ENCODE measurements at places on chromosomes 5 and 9.

- DNase-seq = no peak
Observed at GRCh38 chr5:158060212-158060611, 201.3 kb upstream of the CLINT1 start.

- DNase-seq = no peak
Observed at GRCh38 chr9:108751369-108751768, 104.4 kb downstream of the ACTL7B start.

DNA sequence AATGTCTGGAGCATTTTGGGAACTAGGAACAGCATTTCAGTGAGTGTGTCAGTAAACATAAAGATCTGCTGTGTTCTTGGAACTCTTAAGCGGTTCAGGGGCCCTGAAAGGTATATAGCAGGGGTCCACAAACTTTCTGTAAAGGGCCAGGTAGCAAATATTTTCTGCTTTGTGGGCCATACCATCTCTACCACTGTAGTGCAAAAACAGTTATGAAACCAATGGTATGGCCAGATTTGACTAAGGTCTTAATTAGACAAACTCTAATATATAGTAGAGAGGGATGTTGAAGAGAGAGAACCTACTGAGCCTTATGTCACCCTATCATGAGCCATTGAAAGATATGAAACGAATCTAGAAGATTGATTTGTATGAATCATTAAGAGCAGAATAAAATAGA is 5.3 kb downstream of the TNPO1 start:
- no peak for DNase-seq

GRCh38 chr9:69573651-69574050 is 98.5 kb downstream of the APBA1 start:
- no peak for DNase-seq

DNA sequence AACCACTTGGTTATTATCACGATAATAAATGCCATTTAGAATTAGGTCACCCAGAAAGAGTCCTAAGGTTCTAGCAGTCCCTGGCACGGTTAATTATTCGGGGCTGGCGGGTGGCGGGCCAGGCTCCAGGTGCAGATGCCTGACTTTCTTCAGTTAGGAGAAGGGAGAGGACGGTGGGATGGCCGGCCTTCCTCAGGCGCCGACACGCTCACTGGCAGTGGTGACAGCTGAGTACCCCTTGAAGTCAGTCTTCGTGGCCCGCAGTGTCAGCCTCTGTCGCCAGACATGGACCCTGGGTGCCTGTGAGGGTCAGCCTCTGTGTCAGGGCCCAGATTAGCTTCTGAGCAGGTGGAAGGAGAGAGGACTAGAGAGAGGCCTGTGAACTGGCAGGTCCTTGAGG is 21.1 kb upstream of the EXOC3 start:
- no peak for DNase-seq

GRCh38 chr9:111877420-111877819 is 19.2 kb upstream of the UGCG start:
- no peak for DNase-seq

- no peak for DNase-seq
Observed at GRCh38 chr9:74824654-74825053, 63.1 kb downstream of the TRPM6 start.
